ENCODE measurements at places on chromosomes 2 and 18.

GRCh38 chr18:42182728-42183700, 228.0 kb downstream of the PIK3C3 start:
- DNase-seq: no peak

- peak; percentile 55 for DNase-seq
Observed at GRCh38 chr2:101883860-101884259, 107.9 kb upstream of the IL1R2 start.

- no peak for DNase-seq
Observed at GRCh38 chr18:710418-711300, 1.8 kb downstream of the ENOSF1 start.

GRCh38 chr18:78934551-78935225, 44.9 kb upstream of the SALL3 start:
- no peak for DNase-seq

GRCh38 chr2:46377666-46378560, 80.7 kb downstream of the EPAS1 start:
- no peak for DNase-seq

- no peak for DNase-seq
Observed at GRCh38 chr2:144510294-144510991, 9.5 kb downstream of the ZEB2 start.

DNA sequence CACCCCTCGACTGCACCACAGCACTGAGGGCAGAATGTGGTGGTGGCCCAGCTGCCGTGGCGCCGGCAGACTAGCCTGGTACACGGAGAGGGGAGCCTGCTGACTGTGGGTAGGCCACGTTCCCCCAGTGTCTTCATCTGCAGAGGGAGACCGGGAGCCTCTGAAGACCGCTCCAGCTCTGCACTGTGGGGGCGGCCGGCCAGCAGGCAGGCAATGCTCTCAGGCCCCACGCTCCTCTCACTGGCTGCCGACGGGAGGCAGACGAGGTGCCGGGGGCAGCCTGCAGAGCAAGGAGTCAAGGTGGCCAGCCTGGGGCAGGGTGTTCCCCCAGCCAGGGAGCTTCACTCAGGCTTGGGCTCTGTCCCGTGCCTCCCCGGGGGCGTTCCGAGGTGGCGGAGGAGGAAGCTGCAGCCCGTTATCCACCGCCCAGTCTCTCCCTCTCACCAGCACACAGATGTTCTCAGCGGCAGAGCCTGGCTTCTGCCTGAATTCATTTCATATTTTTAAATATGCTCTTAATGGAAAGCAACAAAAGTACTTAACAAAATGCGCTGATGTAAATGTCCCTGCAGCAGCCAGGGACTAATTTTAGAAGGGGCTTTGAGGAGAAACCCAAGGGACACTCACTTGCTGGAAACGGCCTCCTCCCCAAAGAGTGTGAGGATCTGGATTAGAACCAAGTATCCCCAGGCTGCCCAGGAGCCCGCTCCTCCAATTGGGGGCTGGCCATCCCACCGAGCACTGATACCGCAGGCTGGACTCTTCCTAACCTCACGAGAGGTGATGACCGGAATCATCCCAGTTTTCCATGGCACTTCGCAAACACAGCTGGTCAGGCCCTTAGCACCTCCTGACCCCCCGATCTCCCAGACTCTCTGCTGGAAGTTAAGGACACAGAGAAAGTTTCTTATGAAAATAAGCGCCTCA, 87.8 kb downstream of the HDAC4 start:
- DNase-seq: no peak

DNA sequence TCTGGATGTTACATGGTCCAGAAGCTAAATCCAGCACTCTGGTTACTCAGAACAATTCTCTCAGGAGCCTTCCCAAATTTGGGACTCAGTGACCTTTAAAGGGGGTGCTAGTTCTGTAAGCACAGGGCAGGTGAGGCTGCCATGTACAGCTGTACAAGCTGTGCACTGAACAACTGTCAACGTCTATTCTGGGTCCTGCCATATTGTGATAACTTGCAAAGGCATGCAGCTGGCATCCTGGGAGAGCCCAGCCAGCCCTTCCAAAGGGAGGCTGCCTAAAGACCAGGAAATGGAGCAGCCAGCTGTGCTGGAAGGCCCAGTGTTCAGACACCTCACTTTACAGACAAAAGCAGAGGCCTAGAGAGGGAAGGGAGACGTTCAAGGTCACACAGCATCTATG, 204.8 kb downstream of the KLHL29 start:
- DNase-seq: no peak

GRCh38 chr2:176507786-176508185, 238.5 kb downstream of the MTX2 start:
- no peak for DNase-seq

- DNase-seq: no peak
Observed at GRCh38 chr2:68291314-68291713, 28.4 kb downstream of the CNRIP1 start.

DNA sequence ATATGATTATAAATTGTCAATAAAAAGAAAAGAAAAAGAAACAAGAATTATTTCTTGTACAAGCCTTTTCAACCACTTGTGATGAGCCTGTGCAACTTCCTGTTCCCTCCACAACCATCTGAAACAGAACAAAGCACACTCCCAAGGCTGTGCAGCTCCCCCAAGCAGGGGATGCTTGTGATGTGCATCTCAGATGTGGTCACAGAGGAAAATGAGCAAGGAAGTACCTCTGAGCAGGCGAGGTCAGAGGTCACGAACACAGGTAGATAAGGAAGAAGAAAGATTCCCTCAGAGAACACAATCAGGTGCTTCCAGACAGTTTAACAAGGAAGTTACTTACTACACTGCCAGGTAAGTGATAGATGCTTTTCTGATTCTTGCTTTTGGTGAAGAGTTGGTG, 274.8 kb upstream of the SLC39A10 start:
- DNase-seq: no peak

- DNase-seq: no peak
Observed at GRCh38 chr2:218229851-218230250, 12.9 kb downstream of the ARPC2 start.

DNA sequence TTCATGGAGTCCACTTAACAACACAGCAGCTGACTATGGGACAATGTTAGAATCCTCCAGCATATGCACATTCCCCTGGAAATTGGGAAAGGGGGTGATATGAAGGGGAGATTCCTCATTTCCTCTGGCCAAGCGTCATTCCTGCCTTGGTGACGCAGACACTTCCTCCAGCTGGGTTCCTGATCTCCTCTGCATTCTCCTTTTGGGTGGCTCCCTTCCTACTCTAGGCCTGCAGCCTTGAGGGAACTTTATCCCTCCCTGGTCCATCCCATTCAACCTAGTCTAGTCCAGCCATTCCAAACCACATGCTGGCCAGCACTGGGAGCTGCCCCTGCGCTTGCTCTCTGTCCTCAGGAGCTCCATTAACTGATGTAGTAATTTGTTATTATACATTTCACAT, 216.8 kb downstream of the VAPA start:
- DNase-seq: peak; percentile 52

- peak; percentile 51 for DNase-seq
Observed at GRCh38 chr18:12060182-12060870, 33.3 kb upstream of the ANKRD62 start.
